ENCODE measurements at places on chromosomes 12 and 14.

DNA sequence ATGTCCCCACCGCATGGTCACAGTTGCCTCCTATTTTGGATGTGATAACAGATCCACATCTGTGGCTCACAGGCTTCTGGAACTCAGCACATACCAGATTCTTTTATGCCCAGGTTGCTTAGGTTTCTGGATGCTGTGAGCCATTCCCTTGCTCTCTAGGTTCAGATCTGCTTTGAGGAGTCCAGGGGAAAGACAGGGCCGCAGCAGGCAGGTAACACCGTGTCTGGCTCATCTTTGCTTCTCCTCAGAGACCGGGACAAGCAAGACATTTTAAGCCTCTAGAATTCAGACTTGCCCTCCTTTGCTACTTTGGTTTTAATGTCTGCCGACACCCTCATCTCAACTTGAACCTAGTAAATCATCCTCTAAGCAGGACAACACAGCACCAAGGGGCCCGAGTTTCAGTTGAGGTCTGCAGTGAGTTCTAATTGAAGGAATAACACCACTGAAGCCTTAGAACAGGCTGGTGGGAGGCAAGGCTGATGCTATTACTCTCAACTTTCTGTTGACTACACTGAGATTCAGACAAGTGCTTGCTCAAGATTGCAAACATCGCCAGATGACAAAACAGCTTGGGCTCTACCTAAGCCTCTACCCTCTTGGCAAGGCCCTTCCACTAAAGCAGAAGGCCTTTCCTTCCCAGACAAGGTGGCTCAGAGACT is 55.3 kb downstream of the MDM2 start:
- no peaks in the 10 kb centered on the region for H3K27me3 ChIP-seq
- no peak overlapping the region for H3K4me3 ChIP-seq
- H3K36me3 ChIP-seq: no peaks in the 10 kb centered on the region

DNA sequence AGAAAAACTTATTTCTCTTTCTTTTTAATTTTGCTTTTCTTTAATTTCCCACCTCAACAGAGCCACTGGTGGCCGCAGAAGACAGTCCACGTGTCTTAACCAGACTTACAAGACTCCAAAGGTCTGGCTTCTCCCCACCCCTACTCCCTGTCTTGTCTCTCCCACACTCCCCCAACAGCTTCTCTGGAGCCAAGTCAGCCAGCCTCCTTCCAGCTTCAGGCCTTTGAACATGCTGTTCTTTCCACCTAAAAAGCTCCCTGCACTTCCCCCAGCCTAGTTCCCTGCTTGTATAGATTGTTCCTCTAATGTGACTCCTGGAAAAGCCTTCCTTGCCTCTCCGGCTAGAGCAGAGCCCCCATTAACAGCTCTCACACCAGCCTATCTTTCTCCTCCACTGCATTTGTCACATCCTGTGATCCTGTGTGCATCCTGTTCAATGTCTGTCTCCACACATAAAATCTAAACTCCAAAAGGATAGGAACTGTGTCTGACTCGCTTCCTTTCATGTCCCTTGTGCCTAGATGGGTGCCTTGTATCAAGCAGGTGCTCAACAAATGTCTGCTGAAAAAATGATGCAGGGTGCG is 7.8 kb upstream of the DYNLL1 start:
- peak overlapping the region; percentile 95 for H3K27ac ChIP-seq
- no peaks in the 10 kb centered on the region for H3K27me3 ChIP-seq
- peaks cover 16% of the 10 kb centered on the region for H3K4me1 ChIP-seq
- peaks cover 7% of the 10 kb centered on the region for H3K36me3 ChIP-seq

DNA sequence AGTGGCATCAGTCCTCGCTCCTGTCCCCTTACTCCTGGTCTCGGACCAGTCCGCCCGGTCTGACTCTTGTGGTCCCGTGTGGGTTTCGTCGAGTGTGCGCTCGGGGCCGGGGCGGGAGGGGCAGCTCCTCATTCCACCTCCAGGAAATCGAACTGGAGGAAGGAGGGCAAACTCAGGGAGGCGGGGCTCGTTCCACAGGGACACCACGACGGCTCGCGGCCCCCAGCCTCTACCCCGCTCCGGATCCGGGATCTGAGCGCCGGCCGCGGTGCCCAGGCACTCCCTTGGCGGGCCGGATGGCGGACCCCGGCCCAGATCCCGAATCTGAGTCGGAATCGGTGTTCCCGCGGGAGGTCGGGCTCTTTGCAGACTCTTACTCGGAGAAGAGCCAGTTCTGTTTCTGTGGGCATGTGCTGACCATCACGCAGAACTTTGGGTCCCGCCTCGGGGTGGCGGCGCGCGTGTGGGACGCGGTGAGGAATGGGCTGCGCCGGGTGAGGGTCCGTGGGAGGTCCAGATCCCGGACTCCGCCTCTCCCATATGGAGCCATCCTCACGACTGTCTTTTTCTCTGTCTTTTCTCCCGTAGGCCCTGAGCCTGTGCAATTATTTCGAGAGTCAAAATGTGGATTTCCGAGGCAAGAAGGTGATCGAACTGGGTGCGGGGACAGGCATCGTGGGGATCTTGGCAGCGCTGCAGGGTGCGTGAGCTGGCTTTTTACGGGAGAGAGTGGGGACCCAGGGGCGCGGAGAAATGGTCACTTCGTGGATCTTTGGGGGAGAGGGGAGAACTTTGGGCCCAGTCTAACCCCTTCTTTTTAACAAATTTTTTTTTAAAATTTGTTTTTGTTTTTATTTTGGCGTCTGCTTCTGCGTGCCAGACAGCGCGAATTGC is at the start of gene EEF1AKMT3:
Gene EEF1AKMT3, plus strand, starts transcription at position 186 of the 894 bp plus-strand sequence. Its CDS starts 111 bp downstream, at position 297.
- H3K4me3 ChIP-seq: peak within 1 kb of the TSS; percentile 99
- peak; percentile 34 for DNase-seq
- peak within 1 kb of the TSS; percentile 100 for H3K27ac ChIP-seq
- peaks cover 21% of the 10 kb centered on the region for H3K4me1 ChIP-seq
- H3K36me3 ChIP-seq: peaks cover 14% of the 10 kb centered on the region

DNA sequence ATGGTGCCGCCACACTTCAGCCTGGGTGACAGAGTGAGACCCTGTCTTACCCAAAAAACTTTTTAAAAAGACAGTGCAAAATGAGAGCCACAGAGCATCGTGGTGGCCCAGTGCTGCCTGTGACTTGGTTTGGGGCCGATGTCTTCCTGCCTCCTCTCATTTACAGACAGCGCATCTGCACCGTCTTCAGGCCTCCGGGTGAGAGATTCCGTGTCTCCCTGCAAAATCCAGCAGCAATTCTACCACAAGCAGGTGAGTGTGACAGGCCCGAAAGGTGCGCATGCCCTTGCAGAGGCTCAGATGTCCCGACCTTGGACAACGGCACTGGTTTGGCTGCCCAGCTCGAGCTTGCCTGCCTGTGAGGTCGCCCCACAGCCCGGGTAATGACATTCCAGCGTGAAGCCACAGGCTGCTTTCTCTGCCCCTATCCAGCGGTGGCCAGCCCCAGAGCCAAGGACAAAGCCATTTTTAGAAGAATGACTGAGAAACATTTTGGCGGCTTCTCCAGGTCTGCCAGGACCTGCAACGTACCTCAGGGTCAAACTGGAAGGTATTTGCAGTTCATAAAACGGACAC is 70.3 kb upstream of the RFLNA start:
- H3K4me3 ChIP-seq: no peak overlapping the region
- H3K27ac ChIP-seq: no peak overlapping the region
- DNase-seq: no peak
- H3K36me3 ChIP-seq: peaks cover 4% of the 10 kb centered on the region
- no peaks in the 10 kb centered on the region for H3K27me3 ChIP-seq
- no peaks in the 10 kb centered on the region for H3K4me1 ChIP-seq

DNA sequence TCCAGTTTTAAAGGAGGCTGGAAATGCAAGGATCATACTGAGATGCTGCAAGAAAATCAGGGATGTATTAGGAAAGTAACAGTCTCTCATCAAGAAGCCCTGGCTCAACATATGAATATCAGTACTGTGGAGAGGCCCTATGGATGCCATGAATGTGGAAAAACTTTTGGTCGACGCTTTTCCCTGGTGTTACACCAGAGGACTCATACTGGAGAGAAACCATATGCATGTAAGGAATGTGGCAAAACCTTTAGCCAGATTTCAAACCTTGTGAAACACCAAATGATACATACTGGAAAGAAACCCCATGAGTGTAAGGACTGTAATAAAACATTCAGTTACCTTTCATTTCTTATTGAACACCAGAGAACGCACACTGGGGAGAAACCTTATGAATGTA is 24.5 kb downstream of the ZNF891 start:
- no peaks in the 10 kb centered on the region for H3K27me3 ChIP-seq
- no peak overlapping the region for H3K4me3 ChIP-seq
- H3K4me1 ChIP-seq: no peaks in the 10 kb centered on the region

- H3K4me1 ChIP-seq: peaks cover 6% of the 10 kb centered on the region
- no peaks in the 10 kb centered on the region for H3K27me3 ChIP-seq
- DNase-seq: no peak
- no peak overlapping the region for H3K4me3 ChIP-seq
- H3K36me3 ChIP-seq: no peaks in the 10 kb centered on the region
- H3K27ac ChIP-seq: no peak overlapping the region
Observed at GRCh38 chr14:79544698-79545070, 666.6 kb downstream of the DIO2 start.

- H3K27ac ChIP-seq: no peak overlapping the region
- DNase-seq: no peak
- no peaks in the 10 kb centered on the region for H3K36me3 ChIP-seq
- H3K27me3 ChIP-seq: no peaks in the 10 kb centered on the region
- no peaks in the 10 kb centered on the region for H3K4me1 ChIP-seq
Observed at GRCh38 chr12:128908254-128908653, 55.0 kb downstream of the GLT1D1 start.
